ENCODE measurements at places on chromosomes 16 and 17.

DNA sequence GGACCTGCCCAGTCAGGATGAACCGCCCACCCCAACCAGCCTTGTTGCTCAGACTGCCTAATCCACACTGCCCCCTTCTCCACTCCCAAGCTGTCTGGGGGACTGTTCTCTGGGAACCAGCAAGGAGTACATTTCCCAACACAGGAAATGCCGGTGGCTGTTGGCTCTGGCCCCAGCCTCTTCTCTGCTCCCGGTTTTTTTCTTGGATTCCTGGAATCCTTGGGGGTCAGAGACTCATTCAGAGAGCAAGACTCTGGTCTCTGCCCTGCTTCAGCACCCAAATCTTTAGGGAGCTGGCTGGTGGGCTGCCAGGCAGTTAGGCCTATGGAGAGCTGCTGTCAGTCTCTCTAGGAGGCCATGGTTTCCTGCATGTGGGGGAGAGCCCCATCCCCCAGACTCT is 10.8 kb upstream of the MTMR4 start:
- DNase-seq, result no peak

GRCh38 chr17:82475458-82475857 is 16.9 kb downstream of the NARF start:
- no peak for DNase-seq

DNA sequence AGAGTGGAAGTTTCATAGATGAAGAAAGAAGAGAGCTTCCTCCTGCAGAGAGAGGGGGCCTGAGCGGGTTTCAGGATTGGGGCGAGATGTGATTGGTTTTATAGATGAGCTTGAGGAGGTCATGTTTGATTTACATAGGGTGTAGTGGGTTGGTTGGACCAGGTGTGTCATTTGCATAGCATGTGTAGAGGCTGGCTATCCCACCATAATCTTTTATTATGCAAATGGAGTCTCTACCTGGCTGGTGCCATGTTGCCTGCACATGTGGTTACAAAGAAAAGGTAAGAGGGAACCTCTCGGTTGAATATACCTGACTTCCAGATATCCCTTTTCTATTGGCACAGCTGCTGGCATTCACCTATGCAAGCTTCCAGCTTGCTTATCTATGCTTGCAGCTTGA is 228.1 kb downstream of the BCAS3 start:
- no peak for DNase-seq

GRCh38 chr17:4483012-4483840 is 15.5 kb upstream of the SPNS2 start:
- DNase-seq, result no peak

- DNase-seq, result no peak
These were observed 118.0 kb upstream of the CRHR1 start for GRCh38 chr17:45666046-45666600.

DNA sequence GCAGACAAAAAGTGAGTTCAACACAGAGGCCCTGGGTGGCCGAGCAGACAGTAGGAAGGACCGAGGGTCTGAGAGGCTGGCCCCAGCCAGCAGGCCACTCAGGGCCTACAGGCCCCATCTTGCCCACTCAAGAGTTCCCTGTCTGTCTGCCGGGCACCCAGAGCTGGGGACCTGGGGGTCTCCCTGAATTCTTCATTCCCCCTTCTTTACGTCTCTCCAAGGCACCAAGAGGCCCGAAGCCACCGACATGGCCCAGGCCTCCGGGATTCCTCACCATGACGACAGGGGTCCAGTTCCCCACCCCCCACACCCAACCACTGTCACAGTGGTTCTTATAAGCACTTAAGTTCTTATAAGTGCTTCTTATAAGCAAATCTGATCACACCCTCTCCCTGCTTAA is 49.2 kb downstream of the NOS2 start:
- no peak for DNase-seq

DNA sequence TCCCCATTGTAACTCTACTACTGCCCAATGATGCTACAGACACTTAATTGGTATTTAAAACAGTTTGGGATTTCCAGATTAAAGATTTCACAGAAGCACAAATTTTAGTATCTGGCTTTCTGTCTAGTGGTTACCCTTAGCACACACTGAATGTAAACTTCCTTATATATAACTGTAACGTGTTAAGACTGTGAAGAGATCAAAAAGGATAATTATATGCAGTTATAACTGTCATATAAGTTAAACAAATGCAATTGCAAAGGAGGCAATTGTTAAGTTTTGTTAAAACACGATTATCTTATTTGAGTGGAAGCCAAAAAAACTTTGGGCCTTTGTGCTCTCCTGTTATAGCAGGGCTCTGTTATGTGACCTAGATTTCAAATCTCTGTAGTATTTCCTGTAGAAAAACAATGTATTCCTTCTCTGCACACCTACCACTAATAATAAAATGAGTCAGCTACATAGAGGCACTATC is 147.9 kb downstream of the STXBP4 start:
- DNase-seq, result no peak

DNA sequence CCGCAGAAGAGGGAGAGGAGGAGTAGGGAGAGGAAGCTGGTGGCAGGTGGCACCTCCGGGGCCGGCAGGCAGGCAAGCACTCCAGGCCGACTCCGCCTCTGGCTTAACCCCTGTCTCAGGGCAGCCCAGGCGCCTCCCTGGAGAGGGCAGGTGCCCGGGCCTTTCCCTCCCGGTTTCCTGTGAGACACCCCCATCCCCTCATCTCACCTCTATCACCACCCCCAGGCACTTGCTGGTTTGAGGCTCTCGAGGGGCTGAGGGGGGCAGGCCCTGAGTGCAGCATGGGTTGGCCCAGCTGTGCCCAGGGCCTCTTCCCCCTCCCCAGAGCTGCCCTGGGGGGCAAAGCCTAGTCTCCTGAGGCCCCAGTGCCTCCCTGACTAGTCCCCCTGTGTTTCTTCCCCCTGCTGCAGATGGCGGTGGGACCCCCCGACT is 6.0 kb downstream of the DOC2A start:
- no peak for DNase-seq

- no peak for DNase-seq
These were observed 16.9 kb downstream of the PRSS27 start for GRCh38 chr16:2702871-2703745.

- no peak for DNase-seq
These were observed 44.7 kb downstream of the ABCC1 start for GRCh38 chr16:15993946-15994665.

GRCh38 chr16:53061701-53062159 is 6.9 kb downstream of the CHD9 start:
- peak; percentile 56 for DNase-seq

DNA sequence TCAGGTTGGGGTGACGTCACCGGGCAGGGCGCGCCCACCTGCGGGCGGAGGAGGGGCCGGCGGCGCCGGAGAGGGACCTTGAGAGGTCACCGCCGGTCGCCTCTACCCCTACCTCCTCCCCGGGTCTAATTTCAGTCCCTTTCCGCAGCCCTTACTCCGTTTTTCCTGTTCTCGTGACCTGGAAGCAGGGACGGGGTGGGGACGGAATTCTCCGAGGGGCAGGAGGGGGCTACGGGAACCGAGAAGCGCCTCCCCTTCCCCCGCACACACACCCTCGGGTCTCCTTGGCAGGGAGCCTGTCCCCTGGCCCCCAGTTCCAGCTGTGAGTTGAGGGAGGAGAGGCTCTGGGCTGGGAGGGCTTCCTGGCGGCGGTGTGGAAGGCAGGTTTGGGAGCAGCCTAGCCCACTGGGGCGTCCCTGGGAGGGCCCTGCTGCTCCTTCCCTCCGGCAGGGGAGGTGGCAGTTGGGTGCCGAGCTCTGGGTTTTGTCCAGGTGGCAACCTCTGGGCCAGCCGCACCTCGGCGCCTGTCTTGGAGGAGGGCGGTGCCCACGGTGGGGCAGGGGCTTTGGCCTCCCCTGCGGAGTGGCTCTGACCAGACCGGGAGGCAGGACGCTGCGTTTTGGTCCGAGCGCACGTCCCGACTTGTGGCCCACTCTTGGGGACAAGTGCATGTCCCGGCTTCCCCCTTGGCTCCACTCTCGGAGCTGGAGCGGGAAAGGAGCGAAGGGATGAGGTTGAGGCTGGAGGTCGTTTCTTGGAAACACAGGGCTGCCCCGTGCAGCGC is 773 bp downstream of the SYNGR3 start:
- DNase-seq, result peak; percentile 50

DNA sequence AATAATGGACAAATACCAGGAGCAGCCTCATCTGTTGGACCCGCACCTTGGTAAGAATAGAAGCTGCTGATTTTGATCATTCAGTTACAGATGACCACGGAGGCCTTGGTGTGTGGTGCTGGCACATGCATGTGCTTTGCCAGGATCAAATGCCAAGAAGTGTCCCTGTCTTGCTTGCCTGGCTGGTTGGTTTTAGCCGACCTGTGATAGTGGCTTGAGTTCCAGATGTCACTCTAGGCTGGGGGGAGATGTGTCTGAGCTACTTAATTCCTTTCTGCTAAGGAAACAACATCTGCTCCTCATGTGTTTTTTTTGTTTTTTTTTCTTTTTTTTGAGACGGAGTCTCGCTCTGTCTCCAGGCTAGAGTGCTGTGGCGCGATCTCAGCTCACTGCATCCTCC is 4.3 kb downstream of the TBCD start:
- no peak for DNase-seq

DNA sequence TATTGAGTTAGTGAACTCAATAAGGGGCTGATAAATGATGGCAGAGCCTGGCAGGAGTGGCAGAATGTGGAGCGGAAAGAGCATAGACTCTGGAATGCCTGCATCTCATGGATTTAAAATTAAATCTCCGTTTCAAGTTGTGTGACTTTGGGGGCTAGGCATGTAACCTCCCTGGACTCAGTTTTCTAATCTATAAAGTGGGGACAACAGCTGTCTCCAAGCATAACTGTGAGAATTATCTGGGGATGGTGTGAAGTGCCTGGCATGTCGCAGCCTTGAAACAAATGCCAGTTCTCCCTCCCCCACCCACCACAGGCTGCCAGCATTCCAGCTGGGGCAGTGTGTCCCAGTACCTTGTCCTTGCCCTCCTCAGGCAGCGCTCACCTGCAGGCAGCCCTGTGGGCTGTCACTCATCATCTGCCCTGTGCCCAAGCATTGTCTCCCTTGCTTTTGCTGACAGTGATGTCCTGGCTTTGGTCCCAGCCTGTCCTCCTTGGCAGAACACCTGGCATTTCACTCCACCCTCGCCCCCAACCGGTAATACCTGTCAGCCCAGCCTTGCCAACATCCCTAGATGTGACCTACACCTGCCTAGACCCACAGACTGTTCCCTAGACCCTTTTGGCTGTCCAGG is 129.6 kb downstream of the MRM1 start:
- no peak for DNase-seq

DNA sequence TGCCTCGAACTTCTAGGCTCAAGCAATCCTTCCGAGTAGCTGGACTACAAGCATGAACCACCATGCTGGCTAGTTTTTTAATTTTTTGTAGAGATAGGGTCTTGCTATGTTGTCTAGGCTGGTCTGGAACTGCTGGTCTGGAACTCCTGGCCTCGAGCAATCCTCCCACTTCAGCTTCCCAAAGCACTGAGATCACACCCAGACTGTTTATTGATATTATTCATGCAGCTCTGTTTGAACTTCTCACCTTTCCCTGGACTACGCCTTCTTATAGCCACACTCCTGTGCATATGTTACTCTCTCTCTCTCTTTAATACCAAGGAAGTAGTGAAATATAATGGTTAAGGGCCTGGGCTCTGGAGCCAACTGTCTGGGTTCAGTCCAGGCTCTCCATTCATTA is 4.6 kb downstream of the COG7 start:
- DNase-seq, result no peak

GRCh38 chr17:74045608-74046280 is 157.7 kb upstream of the RPL38 start:
- DNase-seq, result no peak

DNA sequence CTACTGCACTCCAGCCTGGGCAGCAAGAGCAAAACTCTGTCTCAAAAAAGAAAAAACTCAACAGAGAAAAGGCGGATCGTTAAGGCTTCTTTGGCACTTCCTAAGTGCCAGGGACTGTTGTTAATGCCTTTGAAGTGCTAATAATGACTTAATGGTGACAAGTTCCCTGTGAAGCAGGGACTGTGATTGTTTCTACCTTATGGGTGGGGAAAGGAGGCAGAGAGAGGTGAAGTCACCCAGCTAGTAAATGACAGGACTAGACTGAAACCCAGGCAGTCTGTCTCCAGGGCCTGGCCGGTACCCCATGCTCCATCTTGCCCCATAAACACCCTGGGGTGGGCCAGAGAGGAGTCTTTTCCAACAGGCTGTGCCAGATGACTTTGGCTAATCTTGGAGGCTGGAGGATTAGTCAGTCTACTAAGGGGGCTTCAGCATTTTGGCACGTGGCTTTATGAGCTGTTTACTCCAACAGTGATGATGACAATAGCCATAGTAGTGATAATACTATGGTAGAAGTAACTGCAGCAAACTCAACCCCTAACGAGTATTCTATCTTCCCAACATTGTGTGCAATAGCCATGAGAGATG is 26.9 kb downstream of the ABCC1 start:
- no peak for DNase-seq

DNA sequence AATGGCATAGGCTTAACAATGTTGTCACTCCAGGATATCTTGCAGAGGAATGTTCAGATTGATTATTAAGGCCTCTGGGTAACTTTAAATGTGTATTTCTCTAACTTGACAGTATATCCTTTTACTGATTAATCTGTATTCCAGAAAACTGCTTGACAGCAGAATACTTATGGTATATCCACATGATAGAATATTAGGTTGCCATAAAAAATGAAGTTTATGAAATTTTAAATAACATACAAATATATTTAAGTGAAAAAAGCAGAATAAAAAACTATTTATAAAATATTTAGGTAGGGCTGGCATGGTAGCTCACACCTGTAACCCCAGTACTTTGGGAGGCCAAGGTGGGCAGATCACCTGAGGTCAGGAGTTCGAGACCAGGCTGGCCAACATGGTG is 106.7 kb downstream of the TRIM37 start:
- DNase-seq, result no peak

DNA sequence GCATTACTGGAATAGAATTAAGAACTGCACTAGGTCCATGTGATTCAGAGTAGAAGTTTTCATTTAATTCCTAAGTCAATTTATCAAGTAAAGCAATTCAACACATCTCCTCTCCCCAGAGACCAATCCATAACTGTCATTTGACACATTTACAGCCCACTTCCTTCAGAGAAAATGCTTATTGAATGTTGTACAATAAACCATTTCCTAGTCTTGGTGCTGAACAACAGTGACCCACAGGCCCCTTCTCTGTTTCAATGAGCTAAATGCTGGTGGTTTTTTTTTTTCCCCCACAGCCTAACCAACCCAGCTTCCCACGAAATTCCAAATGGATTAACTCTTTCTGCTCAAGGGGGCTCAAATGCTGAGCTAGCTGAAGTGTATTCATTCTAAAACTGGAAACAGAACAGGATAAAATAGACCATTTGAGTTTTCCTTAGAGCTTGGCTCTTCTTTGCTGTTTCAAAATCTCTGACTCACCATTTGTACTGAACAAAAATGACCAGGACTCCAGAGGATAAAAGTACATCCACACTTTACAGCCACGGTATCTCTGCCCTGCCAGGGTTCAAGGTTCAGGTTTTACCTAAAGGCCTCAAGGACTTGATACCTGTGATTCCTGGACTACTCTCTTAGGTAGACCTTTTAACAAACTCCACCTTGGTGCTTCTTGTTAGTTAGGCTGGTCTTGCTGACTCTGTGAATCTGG is 62.3 kb downstream of the TMEM100 start:
- DNase-seq, result no peak

- DNase-seq, result no peak
These were observed 2.9 kb downstream of the ORAI3 start for GRCh38 chr16:30951750-30952149.

- no peak for DNase-seq
These were observed 46.4 kb downstream of the RAB11FIP4 start for GRCh38 chr17:31437720-31438400.

- DNase-seq, result no peak
These were observed 57.7 kb downstream of the SRL start for GRCh38 chr16:4184038-4184702.

All from activated naive CD8-positive, alpha-beta T cell treated with anti-CD3 and anti-CD28 coated beads for 36 hours (primary cell).